ENCODE measurements at places on chromosomes 5 and 9.

GRCh38 chr9:121286973-121287741, 19.2 kb downstream of the GSN start:
- peak; percentile 97 for DNase-seq

DNA sequence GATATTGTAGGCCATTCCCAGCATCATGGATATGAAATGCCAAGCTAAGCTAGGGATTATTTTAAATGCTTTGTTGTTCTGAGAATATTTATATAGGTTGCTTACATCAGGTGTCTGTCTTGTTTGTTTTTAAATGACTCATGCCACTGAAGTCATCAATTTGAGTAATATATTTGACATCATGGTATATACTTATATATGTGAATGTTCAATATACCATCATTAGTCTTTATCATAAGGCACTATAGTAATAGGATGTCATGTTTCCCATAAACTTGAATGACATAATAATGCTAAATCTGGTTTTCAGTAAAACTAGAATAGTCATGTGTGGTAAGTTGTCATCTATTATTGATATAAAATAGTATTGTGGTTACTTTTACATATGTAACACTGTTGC, 13.1 kb downstream of the C9orf85 start:
- no peak for DNase-seq

- DNase-seq, result peak; percentile 2
Measured at GRCh38 chr9:111429175-111429574, 55.0 kb downstream of the ECPAS start.

DNA sequence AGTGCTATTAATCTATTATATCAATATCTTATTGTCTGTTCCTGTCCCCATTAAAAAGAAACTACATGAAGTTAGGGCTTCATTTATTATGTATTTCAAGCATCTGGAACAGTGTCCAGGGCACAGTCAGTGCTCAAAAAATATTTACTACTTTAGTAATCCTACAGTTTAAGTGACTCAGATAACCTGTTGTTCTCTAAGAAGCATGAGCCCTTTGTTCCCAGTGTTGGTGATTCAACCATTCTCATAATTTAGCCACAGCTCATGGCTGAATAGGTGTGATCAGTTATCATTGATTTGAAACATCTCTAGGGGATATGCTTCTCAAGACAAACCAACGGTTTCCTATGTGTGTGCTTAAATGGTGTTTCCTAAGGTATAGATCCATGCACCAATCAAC, 292.7 kb downstream of the TMEM167A start:
- no peak for DNase-seq

- no peak for DNase-seq
Measured at GRCh38 chr9:128214571-128215490, 11.7 kb downstream of the DNM1 start.

DNA sequence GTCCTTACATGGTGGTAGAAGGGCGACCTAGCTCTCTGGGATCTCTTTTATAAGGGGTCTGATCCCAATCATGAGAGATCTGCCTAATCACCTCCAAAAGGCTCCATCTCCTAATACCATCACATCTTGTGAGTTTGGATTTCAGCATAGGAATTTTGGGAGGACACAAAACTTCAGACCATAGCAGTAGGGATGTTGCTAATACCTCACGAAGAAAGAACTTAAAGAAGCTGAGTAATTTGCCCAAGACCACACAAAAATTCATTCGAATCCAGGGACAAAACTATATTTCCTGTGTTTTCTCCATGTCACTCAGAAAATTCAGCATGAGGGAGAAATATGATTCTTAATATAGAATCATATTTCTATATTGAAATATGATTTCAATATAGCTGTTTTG, 32.7 kb downstream of the MTAP start:
- peak; percentile 26 for DNase-seq

DNA sequence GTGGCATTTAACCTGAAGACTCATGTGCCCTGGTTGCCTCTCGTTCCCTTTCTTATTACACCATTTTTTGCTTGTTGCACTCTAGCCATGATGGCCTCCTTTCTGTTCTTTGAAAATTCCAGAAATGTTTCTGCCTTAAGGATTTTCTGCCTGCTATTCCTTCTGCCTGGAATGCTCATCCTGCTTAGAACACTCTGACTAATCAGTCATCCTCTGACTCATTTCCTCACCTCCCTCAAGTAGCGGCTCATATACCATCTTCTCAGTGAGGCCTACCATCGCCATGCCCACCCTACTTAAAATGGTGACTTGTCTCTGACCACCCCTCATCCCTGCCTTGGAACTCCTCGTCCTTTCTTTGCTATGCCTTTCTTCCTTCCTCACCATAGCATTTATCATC, 68.8 kb downstream of the KIF4B start:
- peak; percentile 88 for DNase-seq

GRCh38 chr5:76742583-76742982, 26.7 kb downstream of the F2R start:
- peak; percentile 50 for DNase-seq

DNA sequence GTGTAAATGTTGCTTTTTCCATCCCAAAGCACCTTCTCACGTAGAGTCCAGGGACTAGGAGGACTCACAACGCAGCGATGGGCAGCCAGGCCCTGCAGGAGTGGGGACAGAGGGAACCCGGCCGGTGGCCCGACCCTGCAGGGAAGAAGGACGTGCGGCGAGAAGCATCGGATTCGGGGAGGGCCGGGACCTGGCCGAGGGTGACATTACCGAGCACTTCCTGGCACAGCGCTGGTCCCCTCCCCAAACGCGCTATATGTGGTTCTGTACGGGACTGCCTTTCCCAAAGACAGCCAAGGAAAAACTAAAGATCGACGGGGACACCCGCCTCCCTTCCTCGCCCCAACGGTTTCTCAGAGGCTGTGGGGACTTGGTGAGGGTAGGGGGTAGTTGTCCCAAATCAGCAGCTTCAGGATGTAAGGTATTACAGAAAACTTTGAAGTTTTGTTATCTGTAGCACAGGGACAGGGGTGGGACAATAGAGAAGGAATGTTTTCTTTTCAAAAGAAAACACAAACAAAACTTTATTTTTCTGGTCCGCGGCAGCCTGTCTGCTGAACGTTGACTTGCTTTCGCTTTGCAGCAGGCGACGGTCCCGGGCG, 887 bp upstream of the MAP3K1 start:
- DNase-seq, result no peak

DNA sequence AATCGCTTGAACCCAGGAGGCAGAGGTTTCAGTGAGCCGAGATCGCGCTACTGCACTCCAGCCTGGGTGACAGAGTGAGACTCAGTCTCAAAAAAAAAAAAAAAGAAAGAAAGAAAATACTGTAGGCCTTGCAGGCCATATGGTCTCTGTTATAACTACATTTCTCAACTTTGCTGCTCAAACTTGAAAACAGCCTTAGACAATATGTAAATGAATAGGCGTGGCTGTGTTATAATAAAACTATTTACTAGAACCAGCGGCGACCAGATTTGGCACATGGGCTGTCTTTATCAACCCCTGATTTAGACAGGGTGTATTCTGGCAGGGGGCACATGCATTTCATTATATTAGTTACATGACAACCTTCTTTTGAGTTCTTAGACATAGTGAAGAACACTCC, 130.0 kb downstream of the C9orf152 start:
- peak; percentile 46 for DNase-seq

DNA sequence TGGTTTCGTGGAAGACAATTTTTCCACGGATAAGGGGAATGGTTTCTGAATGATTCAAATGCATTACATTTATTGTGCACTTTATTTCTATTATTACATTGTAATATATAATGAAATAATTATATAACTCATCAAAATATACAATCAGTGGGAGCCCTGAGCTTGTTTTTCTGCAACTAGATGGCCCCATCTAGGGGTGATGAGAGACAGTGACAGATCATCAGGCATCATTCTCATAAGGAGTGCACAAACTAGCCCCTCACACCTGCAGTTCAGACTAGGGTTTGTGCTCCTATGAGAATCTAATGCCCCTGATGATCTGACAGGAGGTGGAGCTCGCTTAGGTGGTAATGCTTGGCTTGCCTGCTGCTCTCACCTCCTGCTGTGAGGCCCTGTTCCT, 6.4 kb downstream of the ISCA1 start:
- DNase-seq, result no peak

DNA sequence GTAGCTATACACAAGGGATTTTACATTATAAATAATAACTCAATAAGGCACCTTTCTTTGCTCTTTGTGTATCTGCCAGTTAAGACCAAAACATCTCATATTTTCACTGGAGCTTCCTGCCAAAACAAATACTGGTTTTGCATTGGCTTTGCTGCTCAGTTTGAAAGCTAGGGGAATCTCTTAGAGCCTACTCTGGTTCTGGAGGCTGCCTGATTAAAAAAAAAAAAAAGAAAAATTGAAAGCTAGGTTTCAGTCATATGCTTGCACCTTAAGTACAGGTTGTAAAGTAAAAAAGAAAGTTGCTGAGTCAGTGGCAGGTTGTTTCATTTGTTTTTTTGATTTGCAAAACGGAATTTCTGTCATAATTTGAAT, 2.3 kb downstream of the DENND4C start:
- DNase-seq, result peak; percentile 16

DNA sequence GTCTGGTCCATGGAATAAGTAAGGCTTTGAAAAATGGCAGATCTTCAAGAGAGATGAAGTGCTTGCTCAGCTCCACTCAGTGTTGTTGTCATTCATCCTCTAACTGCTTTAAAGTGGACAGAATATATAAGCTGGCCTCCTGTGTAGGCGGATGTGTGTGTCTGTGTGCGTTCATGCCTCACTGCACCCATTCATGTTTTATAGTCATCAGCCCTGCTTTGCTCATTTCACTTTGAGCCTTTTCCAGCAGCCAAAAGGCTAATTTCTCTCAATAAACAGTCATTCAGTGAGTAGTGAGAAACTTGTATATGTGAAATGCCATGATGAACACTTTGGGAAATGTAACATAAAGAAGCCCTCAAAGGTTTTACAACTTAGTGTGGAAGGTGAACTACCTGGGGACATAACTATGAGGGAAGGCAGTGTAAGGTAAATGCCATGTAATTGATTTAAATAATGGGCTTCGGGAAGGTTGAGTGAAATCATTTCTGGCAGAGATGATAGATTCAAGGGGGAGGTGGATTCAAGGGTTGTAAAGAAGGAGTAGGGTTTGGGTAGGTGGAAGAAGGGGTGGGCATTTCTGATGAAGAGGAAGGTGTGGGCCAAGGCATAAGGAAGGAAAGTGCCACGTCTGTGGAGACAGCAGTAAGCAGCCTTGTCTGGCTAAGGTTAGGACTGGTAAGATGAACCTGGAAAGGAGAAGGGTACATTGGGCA, 15.7 kb downstream of the TTC23L start:
- DNase-seq, result peak; percentile 32

DNA sequence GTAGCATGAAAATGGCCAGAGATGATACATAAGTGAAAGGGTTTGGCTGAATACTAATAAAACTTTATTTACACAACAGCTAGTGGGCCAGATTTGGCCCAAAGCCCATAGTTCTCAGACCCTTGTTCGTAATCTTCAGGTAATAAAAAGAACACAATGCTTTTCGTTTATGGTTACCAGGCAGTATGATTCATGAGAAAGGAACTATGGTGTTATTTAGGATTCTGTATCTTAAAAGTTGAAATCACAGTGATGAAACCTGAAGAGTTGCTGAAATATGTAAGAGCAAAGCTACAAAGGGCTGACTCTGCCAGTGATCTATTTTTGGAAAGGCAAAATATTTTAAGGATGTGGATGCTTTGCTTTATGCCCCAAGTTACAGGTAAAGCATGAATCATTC, 192.7 kb downstream of the SMC2 start:
- no peak for DNase-seq

DNA sequence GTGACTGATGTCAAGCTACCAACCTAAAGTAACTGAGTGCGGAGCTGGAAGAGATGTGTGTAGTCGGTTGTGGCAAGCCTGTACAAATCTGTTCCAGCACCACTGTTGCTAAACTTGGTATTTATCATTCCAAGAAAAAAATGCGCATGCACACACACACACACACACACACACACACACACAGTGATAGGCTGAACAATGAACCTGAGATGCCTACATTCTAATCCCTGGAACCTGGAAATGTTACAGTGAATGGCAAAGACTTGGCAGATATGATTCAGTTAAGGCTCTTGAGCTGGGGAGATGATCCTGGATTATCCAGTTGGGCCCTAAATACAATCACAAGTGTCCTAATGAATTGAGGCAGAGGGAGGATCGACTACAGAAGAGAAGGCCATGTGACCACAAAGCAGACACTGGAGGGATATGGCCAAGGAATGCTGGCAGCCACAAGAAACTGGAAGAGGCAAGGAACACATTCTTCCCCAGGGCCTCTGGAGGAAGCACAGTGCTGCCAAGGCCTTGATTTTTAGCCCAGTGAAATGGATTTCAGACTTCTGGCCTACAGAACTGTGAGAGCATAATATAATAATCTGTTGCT, 49.7 kb upstream of the LHFPL2 start:
- peak; percentile 62 for DNase-seq

GRCh38 chr9:127203681-127204327, 60.8 kb upstream of the GARNL3 start:
- no peak for DNase-seq

DNA sequence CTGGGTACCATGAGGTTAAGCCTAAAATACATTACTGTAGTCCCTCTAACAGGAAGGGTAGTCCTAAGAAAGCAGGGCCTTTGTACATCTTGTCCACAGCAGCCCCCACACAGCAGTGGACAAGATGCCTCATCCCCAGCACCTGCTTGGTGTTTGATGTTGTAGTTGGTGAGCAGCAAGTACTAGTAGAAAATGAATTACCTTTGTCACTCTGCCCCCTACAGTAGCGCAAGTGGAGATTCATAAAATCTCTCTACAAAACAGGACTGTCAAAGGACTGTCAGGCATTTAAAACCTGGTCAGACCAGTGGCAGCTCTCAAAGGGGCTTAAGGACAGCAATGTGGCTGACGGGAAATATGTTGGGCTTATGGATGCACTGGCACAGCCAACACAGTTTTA, 122.5 kb downstream of the TMEM174 start:
- DNase-seq, result no peak

DNA sequence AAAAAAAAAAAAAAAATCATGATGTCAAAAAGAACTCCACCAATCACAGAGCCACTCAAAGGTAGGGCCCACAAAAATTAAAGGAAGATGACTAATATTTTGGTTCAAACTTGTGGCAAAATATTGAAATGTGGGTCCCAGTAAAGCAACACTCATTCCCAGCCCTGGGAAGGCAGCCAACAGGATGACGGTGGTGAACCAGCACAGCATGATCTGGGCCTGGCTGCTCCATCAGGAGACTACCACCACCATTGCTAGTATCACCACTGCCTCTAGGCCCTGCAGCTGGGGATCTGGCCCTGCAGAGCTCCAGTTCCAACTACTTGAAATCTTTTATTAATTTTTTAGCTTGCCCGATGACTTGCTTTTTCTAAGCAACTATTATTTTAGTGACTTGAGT, 206.8 kb upstream of the ITGA1 start:
- DNase-seq, result peak; percentile 20

All from fibroblast of skin of abdomen (primary cell).